AG20443 (cell line): ENCODE measurements at places on chromosomes 4 and X.

GRCh38 chr4:2652415-2653160 lies 103.5 kb downstream of the TNIP2 start:
- DNase-seq = no peak

DNA sequence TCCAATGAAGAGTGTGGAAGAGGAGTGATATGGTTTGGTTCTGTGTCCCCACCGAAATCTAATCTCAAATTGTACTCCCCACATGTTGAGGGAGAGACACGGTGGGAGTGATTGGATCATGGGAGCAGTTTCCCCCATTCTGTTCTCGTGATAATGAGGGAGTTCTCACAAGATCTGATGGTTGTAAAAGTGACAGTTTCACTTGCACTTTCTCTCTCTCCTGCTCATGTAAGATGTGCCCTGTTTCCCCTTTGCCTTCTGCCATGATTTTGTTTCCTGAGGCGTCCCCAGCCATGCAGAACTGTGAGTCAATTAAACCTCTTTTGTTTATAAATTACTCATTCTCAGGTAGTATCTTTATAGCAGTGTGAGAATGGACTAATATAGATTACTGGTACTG lies 39.6 kb downstream of the FAM47C start:
- DNase-seq = no peak

GRCh38 chr4:150079081-150079581 lies 886 bp downstream of the DCLK2 start:
- peak; percentile 59 for DNase-seq

DNA sequence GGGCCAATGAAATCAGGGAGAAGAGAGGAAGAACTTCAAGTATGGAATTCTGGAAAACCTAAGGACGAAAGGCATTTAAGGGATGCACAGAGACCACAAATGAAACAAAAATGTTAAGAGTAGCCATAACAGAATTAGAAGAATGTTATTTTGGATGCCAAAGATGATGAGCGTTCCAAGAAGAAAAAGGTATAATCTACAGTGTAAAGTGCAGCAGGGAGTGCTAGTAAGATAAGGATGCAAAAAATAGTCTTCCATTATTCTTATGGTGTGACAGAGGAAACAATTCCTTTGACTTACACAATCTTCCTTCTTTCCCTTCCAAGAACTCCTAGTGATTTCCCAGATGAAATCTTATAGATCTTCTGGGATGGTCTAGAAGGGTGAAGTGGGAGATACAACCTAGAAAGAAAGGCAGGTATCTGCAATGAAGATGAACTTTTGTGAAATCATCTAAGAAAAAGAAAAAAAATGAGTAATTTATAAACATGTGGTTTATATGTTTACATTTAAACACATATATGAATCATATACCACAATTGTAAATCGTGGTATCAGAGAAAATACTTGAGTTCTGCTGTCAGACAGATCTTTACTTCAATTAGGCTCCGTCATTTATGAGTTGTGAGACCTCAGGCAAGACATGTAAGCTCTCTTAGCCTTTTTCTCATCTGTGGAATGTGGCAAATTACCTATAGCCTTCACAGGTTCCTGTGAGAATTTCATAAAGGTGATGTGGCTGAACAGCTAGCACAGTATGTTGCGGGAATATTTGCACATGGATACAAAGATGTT lies 8.1 kb downstream of the MORF4L2 start:
- DNase-seq = peak; percentile 9

DNA sequence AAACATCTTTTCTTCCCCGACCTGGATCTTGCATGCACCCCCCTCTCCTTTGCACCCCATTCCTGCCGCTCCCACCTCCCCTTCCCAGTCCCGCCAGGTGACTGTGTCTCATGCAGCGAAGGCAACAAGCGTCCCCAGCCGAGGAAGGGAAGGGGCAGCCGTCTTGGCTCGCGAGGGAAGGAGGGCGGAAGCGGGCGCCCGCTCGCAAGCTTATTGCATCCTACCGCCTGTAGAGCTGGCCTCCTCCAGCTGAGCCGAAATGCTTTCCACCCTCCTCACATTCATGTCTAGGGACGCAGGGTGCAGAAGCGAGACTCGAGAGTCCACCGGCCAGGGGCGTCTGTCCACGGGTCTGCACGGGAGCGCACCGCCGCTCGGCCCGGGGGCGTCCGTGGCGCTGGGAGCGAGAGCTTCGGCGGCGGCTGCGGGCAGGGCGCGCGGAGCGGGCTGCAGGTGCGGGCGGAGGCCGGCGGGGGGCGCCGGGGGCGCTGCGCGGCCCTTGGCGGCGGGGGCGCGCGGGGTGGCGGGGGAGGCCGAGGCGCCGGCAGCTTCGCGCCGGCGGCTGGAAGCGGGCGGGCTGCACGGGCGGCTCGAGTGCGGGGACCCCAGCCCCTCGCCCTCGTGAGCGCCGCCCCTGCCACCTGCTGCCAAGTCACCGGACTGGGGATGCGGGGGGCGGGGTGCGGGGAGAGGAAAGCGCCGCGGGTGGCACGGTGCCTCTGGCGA lies at the start of gene KCNIP4:
Gene KCNIP4 (minus strand): TSS at position 426 of the 726 bp plus-strand sequence.
- peak; percentile 61 for DNase-seq

GRCh38 chr4:118346495-118346894 lies 6.3 kb downstream of the PRSS12 start:
- DNase-seq = no peak

DNA sequence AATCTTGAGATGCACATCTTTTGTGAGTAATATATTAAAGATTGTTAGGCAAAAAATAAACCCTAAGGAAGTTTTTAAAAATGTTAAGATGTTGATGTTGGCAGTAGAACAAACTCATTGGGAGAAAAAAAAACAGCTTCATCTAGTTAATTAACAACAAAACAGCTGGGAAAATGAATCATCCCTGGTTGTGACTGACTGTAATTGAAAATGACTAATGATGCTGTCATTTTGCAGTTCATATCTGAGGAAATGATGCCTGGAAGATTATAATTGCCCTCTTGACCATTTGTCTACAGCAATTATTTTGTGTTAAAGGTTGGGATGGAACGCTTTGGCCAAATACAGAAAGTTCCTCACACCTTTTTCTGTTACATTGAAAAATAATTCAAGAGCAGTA lies 760.4 kb upstream of the FTHL17 start:
- DNase-seq = no peak

DNA sequence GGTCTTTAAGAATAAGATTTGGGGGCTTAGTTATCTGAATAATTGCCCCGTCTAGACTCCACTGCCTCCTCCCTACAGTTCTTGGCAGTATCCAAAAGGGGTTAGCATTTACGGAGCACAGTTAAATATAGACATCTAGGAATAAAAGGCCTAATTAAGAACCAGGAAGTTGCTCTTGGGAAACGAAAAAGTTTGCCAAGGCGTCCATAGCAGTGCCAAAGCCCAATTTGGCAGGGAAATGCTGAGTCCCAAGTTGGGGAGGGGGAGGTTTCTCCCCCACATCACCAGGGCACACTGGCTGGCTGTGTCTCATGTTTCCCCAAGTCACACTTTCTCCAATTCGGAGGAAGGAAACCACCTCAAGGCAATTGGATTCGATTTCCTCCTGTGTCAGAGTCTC lies 338.7 kb downstream of the FBXW7 start:
- DNase-seq = no peak

- no peak for DNase-seq
Observed at GRCh38 chr4:156516698-156517097, 454.9 kb downstream of the PDGFC start.

GRCh38 chrX:110847334-110847733 lies 51.7 kb upstream of the CHRDL1 start:
- peak; percentile 23 for DNase-seq
